ENCODE measurements at places on chromosomes 3 and 15.

DNA sequence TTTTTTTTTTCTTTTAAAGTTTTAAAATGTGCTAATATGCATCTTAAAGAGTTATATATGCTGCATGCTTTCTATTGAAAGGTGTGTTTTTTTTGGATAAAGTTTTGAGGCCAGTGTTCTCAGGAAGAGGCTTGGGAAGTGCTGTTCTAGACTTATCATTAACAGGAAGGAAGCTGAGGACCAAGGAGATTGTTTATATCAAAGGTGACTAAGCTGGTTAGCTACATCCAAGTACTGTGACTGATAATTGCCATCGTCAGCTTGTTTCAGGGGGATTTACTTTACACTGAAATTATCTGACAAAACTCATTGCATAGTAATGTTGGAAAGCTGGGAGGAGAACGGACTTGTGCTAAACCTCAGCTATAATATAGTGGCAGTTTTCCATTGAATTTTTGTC is 36.3 kb upstream of the UTS2B start:
- no peak for DNase-seq

DNA sequence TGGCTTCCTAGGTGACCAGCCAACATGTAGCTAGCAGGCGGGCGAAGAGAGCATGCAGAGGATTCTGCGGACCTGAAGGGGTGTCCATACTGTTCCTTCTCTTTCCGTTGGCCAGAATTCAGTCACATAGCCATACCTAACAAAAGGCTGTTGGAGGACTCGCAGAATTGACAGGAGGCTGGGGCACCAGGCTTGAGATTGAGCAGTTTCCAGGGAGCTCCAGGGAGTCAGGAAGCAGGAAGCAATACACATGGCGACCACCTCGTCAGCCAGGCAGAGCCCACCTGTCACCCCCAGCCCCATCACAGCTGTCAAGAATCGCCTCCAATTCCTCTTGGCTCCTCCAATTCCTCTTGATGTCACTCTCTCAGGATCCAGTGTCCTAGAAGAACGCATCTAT is 13.2 kb upstream of the DNAJA4 start:
- DNase-seq, result no peak

- DNase-seq, result no peak
These were observed 510.8 kb downstream of the GABRG3 start for GRCh38 chr15:27481768-27482167.

DNA sequence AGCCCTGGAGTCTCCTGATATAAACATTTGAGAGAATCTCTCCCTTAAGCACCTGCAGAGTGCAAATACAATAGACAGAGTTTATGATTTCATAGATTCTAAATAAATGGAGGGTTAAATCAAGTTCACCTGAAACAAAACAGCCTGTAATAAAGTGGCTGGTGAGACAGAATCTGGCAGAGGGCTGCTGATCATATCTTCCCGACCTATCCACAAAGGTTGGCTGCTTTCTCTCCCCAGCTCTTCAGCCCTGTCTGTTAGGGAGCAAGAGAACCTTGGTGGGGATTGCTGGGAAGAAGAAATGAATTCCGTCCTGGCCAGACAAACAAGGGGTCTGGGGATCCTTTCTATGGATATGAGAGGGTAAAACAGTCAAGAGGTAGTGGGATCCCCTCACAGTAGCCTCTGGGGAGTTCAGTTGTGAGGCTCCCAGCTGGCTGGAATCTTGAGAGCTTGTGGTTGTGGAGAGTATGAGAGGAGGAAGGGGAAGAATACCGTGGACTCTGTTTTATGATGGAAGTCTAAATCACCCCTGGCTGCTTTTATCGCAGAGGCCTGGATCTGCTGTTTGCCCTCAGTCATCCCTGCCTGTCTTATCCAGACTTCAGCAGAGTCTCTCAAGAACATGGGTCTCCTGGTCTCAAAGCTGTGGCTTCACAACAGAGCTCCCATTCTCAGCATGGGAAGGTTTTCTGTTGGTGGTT is 451.3 kb downstream of the NTRK3 start:
- DNase-seq, result no peak

- no peak for DNase-seq
These were observed 163.6 kb downstream of the CTNNB1 start for GRCh38 chr3:41362638-41363559.

- DNase-seq, result no peak
These were observed 109.7 kb downstream of the MFSD1 start for GRCh38 chr3:158911586-158911985.
